Urothelium cell line (cell line): ENCODE measurements at places on chromosomes 3 and 15.

DNA sequence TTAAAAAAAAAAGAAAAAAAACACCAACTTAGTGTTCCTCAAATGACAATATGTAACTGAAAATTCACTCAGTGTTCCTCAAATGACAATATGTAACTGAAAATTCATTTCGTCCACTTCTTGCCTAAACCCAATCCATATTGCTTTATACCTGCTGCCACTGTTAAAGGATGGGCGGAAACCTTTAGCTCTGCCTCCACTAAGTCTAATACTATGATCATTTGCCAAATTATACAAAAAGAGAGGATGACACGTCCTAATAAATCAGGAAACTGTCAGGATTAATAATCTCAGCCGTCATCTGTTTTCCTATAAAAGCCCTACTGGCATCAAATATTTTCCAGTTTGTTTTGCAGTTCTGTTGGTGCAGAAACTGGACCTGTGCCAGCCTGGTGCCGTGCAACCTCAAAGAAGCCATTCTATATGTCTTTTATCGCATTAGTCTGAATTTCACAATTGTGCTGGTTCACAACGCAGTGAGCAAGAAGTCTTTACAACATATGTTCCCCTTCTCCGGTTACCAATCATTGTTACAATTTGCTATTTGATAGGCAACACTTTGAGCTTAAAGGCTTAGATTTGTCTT lies 160.4 kb upstream of the KCNH8 start:
- no peak for DNase-seq

DNA sequence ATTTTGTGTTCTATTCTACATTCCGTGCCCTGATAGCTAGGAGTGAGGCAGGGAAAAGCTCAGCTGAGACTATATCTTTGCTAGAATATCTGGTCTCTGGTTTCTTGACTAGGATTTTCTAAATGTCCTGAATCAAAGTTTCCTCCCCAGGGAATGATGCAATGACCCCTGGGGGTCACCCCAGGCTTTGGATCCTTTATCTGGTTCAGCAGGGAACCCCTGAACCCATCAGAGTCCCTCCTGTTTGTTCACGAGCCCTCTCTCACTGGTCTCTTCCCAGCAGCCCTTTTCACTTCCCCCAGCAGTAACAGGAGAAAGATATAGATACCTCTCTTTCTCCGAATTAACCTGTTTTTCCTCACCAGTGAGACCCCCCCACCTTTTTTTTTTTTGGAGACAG lies 14.3 kb downstream of the TM2D3 start:
- no peak for DNase-seq

DNA sequence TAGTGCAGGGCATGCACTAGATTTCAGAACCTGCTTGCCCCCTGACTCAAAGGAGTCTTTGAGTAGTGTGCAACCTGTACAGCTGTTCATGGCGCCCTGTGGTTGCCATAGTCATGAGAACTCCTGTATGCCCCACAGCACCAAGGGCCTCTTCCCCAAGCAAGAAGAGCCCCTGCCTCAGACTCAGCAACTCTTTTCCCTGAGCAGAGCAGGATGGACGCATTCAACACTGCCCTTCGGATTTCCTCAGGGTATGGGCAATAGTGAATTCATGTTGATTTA lies 89.7 kb upstream of the KLF13 start:
- DNase-seq = no peak

- DNase-seq = no peak
Observed at GRCh38 chr15:66877477-66878271, 175.6 kb downstream of the SMAD6 start.

- no peak for DNase-seq
Observed at GRCh38 chr15:77026501-77027110, 31.7 kb downstream of the PSTPIP1 start.

DNA sequence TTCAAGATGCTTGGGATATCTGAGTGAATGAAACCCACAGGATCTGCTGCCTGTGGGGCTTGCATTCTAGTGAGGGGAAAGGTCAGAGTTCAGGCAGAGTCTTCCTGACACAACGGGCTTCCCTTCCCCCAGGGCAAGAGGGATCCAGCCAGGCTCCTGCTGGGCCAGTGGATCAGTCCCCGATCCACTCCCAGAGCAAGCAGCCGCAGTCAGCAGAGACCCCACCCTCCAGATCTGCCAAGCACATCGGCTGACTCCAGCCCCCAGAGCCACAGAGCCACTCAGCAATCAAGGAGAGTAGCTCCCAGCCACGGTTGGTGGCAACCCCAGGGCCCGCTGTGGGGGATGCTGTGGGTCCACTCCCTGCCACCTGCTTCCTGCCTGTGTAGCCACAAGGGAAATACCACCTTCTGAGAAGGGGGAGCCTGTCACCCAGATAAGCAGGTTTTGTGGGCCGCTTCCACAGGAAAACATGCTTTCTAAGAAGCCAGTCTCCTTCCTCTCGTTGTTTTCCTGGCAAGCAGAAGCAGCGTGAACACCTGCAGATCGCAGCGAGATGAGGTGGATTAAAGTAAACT lies 44.9 kb downstream of the CPN2 start:
- DNase-seq = no peak

DNA sequence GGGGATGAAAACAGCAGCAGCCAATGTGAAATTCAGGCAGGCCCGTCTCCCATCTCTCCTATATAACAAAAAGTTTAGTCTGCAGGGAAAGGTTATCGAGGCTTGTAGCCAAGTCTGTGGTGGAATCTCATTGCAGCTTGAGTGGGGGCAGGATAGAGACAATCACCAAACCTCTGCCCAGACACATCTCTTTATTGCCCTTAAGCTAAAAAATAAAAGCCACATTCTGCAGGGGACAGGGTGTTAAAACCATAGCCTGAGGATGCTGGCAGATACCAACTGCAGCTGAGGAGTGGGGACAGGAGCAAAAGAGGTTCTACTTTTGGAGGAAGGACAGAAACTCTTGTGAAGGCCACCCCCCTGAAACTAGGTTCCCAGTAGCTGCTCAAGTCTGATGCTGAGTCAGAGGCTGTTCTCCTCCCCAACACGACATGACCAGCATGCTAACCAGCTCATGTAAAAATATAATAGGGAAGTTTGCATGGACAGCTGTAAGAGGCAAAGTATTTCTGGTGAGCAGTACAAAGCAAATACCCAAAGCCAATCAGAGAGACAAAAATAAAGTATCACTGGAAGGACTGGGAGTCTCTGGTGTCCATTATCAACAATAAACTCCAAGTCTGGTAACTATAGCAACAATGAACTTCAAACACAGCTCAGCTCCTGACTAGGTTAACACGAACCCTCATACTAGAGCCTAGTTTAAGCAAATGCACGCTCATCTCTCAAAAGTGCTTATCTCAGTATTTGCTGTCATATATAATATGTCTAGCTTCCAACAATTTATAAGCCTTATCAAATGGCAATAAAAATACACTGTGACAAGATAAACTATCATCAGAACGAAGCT lies 362.2 kb upstream of the SLCO3A1 start:
- peak; percentile 17 for DNase-seq

- no peak for DNase-seq
Observed at GRCh38 chr3:112303764-112304325, 9.8 kb upstream of the SLC9C1 start.

DNA sequence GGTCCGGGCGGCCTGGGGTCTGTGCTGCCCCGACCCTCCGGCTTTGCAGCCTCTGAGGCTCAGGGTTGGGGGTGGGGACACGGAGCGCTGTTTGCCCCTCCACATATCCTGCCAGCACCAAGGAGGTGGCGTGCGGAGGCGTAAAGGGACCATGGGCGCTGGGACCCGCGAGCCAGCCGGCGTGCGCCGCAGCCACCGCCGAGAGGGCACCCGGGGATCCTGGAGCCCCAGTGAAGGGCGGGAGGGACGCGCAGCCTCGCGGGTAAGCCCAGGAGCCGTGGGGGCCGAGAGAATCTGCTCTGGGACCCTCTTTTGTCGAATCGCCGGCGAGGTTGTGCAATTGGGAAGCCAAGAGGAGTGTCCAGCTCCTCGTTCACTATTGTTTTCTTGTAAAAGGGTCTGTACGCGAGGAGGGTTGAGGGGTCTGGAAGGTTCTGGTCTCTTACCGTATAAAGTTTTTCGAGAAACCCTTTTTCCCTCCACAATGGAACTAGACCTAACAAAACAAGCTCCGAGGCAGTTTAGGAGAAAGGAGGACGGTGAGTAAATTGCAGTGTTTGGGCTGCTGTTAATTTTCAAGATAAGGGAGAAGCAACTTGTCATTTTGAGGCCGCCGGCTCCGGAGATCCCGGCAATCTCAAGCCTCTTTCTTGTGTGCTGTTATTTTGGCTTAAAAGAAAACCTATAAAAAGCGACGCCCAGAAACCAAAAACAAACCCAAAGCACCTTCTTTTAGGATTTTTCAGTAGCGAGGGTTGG lies 29.9 kb upstream of the ST3GAL6 start:
- DNase-seq = peak; percentile 70

DNA sequence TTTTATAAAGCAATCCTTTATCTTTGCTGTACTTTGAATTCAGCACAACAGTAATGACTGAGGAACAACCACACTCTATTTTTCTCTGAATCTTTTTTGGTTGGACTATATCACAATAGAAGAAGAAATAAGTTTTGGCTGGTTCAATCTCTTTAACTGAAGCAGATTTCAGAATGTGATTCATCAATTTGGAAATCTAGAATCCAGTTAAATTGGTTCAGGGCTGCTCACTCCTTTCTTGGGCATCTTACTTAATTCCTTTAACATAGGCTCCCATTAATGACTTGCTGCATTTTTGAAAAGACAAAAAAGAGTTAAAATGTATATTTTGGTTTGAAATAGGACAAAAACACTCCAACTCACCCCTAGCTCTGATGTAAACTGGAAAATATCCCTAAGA lies 688.3 kb upstream of the NECTIN3 start:
- no peak for DNase-seq

GRCh38 chr3:193897288-193897687 lies 238.7 kb upstream of the HES1 start:
- no peak for DNase-seq

- DNase-seq = no peak
Observed at GRCh38 chr3:8286749-8287148, 214.9 kb upstream of the LMCD1 start.

DNA sequence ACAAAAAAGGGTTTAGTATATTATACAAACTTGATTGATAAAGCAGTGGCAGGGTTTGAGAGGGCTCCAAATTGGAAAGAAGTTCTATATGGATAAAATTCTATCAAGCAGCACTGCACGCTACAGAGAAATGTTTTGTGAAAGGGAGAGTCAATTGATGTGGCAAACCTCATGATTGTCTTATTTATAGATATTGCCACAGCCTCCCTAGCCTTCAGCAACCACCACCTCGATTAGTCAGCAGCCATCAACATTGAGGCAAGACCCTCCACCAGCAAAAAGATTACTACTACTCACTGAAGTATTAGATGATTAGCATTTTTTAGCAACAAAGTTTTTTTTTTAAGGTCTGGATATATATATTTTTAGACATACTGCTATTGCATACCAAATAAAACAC lies 296.7 kb downstream of the CHST2 start:
- no peak for DNase-seq

- peak; percentile 32 for DNase-seq
Observed at GRCh38 chr3:140186421-140186920, 251.5 kb downstream of the CLSTN2 start.

GRCh38 chr3:127233371-127233770 lies 40.4 kb downstream of the PRR23E start:
- peak; percentile 59 for DNase-seq
